Mucosa of gallbladder (tissue), 1 donor: ENCODE measurements at places on chromosomes 3 and 15. TPM values are rescaled to one million over a fixed set of nuclear protein-coding genes. Genes with fewer than 3 reads are reported as not detected.

The ALDH1A2 gene
- 134 TPM for total RNA-seq

The P2RY13 gene
- 4.0 TPM for total RNA-seq

The PPP2R3A gene
- total RNA-seq: 16.9 TPM

The CD276 gene
- 51.9 TPM for total RNA-seq

The EOMES gene
- total RNA-seq: 0.58 TPM

The ATOSA gene
- total RNA-seq: 40.4 TPM

The FHIT gene
- total RNA-seq: 38.6 TPM

The KCNMB3 gene
- 3.1 TPM for total RNA-seq

DNA sequence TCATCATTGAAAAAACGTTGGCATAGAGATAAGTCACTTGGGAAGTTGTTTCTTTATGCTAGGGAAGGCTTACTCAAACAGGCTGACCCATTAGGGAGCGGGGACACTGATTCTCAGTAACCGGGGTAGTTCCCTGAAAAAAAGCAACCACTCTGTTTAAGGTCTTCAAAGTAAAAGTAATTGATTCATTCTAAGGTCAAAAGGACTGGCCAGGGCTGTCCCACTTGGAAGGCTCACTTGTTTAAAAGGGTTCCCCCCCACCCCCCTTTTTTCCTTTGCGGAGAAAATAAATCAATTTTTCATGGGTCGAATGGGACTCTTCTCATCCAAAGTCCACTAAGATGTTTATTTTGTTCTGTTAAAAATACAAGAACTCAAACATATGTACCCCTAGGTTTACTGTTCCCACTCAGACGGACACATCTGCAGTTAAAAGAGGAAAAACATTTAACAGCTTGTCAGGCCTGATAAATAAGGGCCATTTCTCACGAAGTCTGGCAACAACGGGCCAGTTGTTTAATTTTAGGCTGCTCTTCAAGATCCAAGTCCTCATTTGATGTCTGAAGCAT is 53.0 kb downstream of the ARHGEF3 start:
- DNase-seq: no peak

GRCh38 chr3:193236599-193236998 is 4.4 kb upstream of the PLAAT1 start:
- no peak for DNase-seq

DNA sequence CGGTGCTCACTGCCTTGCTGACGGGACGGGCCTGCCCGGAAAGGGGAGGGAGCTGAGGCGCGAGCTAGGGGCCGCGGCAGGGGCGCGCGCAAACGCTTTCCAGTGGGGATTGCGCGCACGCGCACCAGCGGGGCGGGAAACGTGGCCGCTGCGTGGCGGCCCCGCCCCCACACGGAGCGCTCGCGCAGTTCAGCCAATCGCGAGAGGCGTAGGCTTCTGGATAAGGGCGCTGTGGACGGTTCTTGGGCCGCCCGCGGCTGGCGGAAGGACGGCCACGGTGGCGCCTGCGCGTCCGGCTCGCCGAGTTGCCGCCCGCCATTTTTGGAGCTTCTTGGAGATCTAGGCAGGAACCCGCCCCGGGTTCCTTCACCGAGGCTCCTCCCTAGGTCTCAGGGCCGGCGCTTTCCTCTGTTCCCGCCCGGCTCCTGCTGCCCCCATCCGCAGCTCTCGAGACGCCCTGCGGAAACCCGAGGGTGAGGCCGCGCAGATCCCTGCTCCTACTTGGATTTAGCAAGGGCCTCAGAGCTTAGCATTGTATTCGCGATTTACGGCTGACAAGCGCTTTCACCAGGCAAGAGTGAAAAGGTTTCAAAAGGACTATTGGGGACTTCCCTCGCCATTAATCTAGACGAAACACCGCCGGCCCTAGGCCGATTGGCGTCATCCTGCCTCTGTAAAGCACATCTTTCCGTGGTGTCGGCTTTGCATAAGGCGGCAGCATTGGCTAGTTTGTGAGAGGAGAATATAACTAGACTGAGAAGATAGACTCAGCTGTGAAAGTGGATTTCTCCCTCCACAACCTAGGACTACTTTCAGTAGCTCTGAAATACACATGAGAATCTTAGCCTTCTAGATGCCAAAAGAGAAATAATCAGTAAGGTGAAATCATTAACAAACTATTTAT is 496 bp upstream of the STAG1 start:
- DNase-seq: peak; percentile 99

GRCh38 chr3:60622349-60622748 is 628.9 kb downstream of the FHIT start:
- no peak for DNase-seq

DNA sequence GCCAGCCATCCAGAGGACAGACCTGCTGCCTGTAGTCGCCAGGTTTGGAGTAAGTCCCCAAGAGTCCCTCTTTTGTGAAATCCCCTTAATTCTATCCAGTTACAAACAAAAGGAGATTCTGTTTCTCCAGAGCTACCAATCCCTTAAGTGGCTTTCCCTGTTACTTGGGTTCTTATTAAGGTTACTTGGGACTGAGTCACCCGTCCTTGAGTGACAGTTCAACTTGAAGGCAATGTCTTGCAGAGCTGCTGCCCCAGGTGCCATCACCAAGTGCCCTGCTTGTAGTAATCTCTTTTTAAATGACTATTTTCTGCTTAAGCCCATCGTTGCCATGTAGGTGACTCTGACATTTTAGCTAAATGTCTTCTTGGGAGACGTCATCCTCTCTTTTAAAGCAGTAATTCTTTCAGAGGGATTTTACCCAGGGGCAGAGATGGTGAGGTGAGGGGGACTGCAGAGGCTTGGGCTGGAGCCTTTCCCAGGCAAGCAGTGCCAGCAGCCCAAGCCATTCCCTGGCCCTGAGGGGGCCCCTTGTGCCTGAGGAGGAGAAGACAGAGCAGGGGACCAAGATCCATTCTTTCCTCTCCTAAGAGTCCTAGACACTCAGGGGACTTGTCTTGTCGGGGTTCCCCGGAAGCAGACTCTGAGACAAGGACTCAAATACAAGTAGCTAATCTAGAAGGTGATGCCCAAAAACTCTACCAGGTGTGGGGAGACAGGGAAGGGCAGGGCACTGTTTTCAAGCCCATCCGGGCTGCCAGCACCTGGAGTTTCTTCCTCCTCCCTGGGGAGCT is 253.7 kb downstream of the PLCL2 start:
- DNase-seq: no peak

DNA sequence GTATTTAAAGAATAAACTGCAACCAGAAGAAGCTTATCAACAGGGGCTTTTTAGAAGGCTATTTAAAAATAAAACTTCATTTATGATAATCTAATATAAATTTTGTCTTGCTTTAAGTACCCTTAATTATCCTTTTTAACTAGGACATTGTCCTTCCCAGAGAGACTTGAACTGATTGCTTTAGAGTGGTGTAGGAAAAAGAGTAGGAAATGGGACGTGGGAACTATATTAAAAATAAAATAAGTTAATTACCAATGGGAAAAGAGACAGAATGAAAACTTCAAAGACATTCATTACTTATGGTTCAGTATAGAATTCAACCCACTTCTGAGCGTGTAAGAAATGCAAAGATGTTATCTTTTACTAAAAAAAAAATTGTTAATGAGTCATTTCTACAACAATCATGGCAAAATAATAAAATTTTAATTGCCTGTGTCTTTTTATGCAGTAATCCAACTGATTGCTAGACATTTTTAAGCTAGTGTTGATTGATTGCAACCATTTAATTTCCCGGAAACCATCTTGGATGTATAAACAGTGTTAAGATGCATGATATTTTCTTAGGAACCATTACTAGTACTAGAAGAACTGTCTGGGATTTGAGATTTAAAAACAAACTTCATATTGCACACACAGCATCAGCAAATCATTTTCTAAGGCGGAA is 298.8 kb upstream of the UMPS start:
- no peak for DNase-seq

GRCh38 chr15:51814606-51815005 is 14.8 kb upstream of the TMOD3 start:
- DNase-seq: no peak

GRCh38 chr15:38335116-38335515 is 82.5 kb downstream of the SPRED1 start:
- no peak for DNase-seq

GRCh38 chr3:78645628-78646310 is 1122.0 kb downstream of the ROBO1 start:
- DNase-seq: no peak

DNA sequence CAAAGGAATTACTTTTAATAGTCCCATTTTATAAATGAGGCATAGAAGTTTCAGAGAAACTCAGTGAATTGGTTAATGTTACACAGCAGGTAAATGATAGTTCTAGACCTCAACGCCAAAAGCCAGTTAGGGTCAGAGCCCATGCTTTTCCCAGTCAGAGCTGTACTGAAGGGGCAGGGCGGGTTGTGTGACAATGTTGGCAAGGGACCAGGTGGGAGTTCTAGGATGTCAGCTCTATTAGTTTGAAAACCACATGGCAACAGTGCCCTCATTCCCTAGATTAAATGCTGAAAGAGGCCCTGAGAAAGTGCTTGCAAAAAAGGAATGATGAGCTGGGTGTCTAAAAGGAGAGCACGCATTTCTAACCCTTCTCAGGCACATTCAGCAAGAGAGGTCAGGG is 65.4 kb upstream of the EPHB1 start:
- DNase-seq: no peak

DNA sequence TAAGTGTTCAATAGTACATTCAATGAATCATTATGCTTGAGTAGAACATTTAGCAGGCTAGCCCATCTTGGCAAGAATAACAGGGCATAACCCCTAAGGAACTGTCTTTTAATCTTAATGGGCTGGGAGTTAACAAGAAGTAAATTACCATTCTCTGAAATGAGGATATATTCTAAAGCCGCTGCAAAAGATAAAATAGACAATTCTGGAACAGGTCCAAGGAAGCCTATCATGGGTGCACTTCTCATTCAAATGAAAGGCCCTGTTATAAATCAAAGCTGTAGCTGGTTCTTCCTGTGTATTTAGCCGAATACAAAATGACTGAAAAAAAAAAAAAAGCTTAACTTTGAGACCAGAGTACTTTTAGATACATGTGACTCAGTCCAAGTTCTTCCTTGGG is 15.6 kb downstream of the MTHFS start:
- no peak for DNase-seq

DNA sequence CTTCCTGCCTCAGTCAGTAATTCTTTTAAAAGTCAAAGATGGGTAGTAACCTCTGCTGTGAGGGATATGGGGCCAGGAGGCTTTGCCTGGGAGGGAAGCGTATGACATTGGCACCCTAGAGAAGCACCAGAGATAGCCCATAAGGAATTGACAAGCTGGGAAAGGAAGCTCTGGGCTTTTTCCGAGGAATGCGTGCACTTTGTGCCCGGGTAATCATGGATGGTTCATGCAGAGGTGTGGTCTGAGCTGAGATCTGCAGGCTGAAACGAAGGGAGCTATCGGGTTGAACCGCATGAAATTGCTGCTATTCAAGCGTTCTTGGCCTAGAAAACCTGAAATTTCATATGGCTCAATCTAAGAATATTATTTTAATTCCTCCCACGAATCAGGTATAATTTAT is 127.7 kb upstream of the TLE3 start:
- DNase-seq: no peak

- DNase-seq: no peak
These were observed 120.5 kb downstream of the BBX start for GRCh38 chr3:107643038-107643883.

GRCh38 chr3:66427951-66428474 is 72.8 kb downstream of the LRIG1 start:
- DNase-seq: no peak

DNA sequence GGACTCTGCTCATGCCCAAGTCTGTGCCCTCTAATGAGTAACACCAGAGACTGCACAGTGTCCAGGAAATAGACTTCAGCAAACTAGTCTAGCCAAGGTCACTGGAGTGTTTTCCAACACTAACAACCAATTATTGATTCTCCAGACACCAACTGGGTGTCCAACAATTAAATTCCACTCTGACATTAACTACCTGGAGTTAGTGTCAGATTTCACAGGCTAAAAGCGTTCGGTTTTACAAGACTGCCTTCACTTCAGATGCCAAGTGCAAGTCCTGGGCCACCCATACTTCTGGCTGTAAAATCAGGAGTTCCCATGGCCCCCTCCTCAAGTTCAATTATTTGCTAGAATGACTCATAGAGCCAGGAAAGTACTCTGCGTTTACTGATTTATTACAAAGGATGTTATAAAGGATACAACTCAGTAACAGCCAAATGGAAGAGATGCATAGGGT is 20.8 kb upstream of the CFAP161 start:
- peak; percentile 32 for DNase-seq
